ENCODE measurements at places on chromosomes 6 and 20.

DNA sequence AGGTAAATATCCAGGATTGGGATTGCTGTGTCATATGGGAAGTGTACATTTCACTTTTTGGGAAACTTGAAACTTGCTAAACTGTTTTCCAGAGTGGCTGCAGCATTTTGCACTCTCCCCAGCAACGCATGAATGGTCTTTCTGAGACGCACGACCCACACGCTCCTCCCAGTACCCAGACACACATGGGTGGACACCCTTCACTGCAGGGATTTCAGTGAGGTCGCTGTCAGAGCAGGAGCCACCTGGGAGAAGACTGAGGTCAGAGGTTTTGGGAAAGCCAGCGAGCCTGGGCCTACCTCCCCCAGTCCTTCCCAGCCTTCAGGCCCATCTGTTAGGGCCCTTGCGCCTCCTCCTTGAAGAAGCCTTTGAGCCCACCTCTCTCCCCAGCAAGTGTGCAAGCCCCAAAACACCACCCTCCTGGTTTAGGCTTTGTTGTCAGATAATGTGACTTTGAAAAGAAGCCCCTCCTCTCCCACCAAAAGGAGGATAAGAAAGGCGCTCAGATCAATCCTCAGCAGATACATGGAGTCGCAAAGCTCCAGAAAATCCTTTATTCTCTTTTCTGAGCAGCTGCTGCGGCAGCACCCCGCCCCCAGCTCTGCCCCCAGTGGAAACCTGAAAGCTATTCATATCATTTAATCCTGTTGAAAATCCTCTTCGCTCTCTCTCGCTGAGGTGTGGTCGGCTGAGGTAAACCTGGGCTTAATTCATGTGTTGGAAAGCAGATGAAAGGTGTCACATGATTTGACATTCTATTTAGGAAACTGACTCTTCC is 12.7 kb upstream of the JAG1 start:
- no peak for DNase-seq

- peak; percentile 69 for DNase-seq
These were observed 648 bp downstream of the COL19A1 start for GRCh38 chr6:69866770-69867638.

GRCh38 chr20:39358052-39358451 is 395.9 kb downstream of the DHX35 start:
- DNase-seq: no peak

- DNase-seq: no peak
These were observed 112.8 kb downstream of the TOX2 start for GRCh38 chr20:44027343-44028002.

DNA sequence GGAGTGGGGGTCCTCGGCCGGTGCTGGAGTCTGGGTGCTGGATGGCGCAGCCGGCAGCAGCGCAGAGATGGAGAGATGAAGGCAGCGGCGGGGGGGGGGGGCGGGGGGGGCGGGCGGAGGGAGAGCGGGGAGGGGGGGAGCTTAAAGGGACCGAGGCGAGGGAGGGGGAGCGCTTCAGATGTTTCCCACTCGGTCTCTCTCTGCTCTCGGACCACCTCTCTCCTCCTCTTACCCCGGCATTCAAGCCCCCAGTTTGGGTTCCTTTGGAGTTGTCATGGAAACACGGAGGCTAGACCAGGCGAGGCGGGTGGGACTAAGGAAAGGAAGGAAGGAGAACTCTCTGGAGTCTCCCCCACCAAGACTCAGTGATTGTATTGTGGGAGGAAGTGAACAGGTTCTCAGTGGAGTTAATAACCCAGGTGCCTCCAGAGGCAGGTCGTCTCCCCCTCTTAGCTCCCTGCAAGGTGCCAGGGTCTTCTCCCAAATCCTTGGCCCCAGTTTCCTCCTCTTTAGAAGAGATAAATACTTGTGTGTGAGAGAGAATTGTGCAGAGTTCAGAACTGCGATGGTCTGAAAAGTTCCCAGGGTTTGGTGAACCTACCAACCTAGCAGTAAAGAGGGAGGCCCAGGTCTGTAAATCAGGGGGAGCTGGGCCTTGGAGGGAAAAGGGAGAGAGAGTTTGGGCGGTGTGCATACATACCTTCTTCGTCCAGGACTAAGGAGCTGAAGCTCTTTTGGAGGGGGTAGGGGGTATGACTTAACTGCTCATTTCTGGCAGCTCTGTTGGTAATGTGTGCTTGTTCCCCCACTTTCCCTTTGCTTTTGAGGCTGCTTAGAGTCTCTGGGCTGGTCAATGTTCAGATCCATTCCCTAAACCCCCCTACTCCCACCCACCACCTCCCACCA is at the start of gene PRRT1:
Gene PRRT1, minus strand, starts transcription at position 77 of the 906 bp plus-strand sequence. CDS start 112 bp downstream, outside the sequence.
- no peak for DNase-seq

GRCh38 chr6:131381052-131381708 is 191.8 kb upstream of the ARG1 start:
- no peak for DNase-seq

DNA sequence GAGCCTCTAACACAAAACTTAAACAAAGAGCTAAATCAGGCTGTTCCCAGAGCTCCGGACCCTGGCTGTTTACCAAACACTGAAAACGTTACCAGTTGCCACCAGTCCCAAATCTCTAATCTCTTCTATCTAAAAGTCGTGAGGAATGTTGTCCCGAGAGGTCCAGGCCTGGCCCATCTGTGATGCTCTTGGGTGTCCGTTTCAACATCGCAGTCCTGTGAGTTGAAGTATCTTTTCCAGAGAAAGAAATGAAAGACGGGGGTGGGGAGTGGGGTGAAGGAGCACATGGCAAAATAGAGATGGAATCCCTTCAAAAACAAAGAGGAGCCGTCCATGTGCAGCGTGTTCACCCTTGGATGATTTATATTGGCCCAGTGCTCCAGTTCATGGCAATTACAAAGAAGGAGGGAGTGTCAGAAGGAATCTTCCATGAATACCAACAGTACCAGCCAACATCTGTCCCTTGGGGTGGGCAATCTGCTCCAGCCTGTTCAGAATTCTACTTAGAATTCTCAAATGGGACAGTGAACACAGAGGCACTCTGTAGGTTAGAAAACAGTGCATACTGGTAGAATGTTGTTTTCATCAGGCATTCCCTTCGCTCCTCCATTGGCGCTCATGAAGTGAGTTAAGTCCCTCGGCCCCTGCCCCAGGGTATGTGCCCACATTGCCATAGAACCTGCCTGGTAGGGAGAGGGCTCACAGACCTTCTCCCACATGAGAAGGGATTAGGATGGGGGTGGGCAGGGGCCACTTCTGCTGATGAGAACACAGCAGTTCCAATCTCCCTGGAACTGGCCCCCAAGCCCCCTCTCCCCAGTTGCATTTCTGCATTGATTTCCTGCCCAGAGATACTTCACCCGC is 112.1 kb downstream of the LY86 start:
- no peak for DNase-seq

GRCh38 chr6:156379392-156380289 is 397.5 kb upstream of the ARID1B start:
- no peak for DNase-seq

DNA sequence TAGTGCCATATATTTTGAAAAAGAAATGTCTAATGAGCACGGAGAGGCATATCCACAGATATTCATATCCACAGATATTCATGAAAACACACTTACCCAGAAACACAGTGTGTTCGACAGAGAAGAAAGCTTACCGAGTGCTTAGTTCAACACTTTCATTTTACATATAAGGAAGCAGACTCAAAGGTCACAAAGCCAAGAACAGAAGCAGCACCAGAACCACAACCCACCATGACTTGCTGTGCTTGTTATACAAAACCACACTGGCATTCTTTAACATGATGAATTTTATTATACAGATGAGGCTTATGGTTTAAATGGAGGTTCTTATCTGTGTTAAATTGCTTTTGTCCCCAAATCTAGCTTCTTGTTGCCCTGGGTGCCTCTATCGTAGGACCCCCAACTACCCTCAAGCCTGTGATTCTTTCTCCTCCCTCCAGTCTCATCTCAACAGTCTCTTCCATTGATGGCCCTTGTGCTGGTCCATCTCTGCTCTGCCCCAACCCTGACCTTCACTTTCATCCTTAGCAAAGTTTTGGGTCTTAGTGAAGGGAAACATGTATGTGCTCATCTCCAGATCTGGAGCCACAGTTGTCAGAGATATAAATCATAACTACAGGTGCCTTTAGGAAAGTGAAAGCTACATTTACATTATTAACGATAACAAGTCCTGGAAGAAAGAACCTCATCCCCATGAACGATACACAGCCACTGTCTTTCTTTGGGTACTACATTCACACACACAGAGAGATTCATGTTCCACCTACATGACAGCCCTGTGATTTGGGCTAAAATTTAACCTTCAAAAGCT is 40.0 kb downstream of the SF3B5 start:
- peak; percentile 45 for DNase-seq

GRCh38 chr6:97401533-97401932 is 118.5 kb upstream of the MMS22L start:
- DNase-seq: no peak

Measured in activated CD8-positive, alpha-beta memory T cell treated with anti-CD3 and anti-CD28 coated beads, Interleukin-2, amount 50 U/mL, for 4 hours (primary cell).